ENCODE measurements at places on chromosomes 2 and 18. TPM values are rescaled to one million over a fixed set of nuclear protein-coding genes. Genes with fewer than 3 reads are reported as not detected.

Gene RRM2
- 523 TPM for total RNA-seq

Gene TBR1
- not detected for total RNA-seq

Gene C2orf78
- not detected for total RNA-seq

DNA sequence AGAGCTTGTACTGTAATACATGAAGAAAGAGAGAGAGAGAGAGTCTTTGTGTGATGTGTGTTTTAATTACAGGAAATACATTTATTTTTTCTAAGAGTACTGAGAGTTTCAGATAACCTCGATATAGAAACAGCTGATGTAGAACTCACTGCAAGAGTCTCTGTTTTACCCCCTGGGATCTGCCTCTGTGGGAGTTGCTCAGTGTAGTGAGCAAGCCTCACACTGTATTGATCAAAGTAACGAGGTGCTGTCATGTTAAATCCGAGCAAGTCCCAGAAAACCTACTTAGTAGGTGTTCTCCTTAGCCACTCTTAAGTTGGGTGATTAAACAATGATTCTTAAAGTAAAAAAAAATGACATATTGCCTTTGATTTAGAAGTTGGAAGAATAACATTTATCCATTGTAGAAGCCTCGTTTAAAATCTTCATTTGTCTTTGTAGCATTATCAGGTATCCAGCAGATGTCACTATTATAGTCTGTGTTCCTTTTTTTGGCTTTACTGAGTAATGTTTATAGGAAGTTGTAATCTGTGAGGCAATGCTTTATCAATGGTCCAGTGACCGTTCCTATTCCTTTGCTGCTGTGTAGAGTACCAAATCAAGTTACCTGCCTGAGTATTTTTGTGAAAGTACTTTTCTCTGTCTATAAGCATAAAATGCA, 219.0 kb downstream of the MYO3B start:
- no peak overlapping the region for H3K4me3 ChIP-seq
- no peaks in the 10 kb centered on the region for H3K4me1 ChIP-seq
- no peak overlapping the region for H3K27ac ChIP-seq
- no peaks in the 10 kb centered on the region for H3K36me3 ChIP-seq
- H3K27me3 ChIP-seq: peaks cover 20% of the 10 kb centered on the region

GRCh38 chr2:43648994-43649701, 12.1 kb downstream of the PLEKHH2 start:
- H3K36me3 ChIP-seq: no peaks in the 10 kb centered on the region
- peaks cover 4% of the 10 kb centered on the region for H3K27me3 ChIP-seq
- H3K27ac ChIP-seq: no peak overlapping the region
- DNase-seq: no peak
- H3K4me3 ChIP-seq: no peak overlapping the region

DNA sequence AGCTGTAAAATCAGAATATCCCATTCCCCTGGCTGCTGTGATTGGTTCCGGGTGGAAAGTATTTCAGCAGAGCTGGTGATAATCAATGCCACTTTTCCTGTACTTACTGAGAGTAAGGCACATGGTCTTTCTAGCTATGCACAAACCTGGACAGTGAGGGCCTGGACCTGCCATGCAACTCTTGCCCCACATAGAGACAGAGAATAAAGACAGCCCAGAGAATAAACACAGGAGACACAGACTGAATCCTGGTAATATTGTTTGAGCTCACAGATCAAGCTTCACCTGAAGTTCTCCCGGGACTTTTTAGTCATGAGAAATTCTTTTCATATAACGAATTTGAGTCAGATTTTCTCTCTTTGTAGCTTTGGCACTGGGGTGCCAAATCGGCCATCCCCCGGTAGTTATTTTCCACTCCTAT, 81.9 kb downstream of the ACAA2 start:
- no peak for DNase-seq
- no peaks in the 10 kb centered on the region for H3K4me1 ChIP-seq
- H3K27me3 ChIP-seq: no peaks in the 10 kb centered on the region
- no peak overlapping the region for H3K4me3 ChIP-seq
- no peak overlapping the region for H3K27ac ChIP-seq

Gene AQP12B
- total RNA-seq: not detected

- no peaks in the 10 kb centered on the region for H3K4me1 ChIP-seq
- H3K4me3 ChIP-seq: no peak overlapping the region
- no peak for DNase-seq
- no peaks in the 10 kb centered on the region for H3K36me3 ChIP-seq
These were observed 261.6 kb upstream of the FN1 start for GRCh38 chr2:215697496-215697895.

GRCh38 chr2:205596581-205596980, 85.7 kb upstream of the NRP2 start:
- no peaks in the 10 kb centered on the region for H3K27me3 ChIP-seq
- no peak overlapping the region for H3K27ac ChIP-seq
- no peak for DNase-seq
- no peaks in the 10 kb centered on the region for H3K36me3 ChIP-seq
- H3K4me1 ChIP-seq: no peaks in the 10 kb centered on the region
- H3K4me3 ChIP-seq: no peak overlapping the region

GRCh38 chr2:102436323-102436722, 13.4 kb downstream of the IL18RAP start:
- no peaks in the 10 kb centered on the region for H3K27me3 ChIP-seq
- H3K27ac ChIP-seq: peak overlapping the region; percentile 34
- H3K4me3 ChIP-seq: no peak overlapping the region
- peaks cover 30% of the 10 kb centered on the region for H3K4me1 ChIP-seq
- peaks cover 3% of the 10 kb centered on the region for H3K36me3 ChIP-seq
- DNase-seq: peak; percentile 54

Gene IL36A
- total RNA-seq: not detected

- H3K27ac ChIP-seq: no peak overlapping the region
- H3K4me3 ChIP-seq: no peak overlapping the region
- peaks cover 2% of the 10 kb centered on the region for H3K36me3 ChIP-seq
- DNase-seq: no peak
These were observed 899.3 kb downstream of the TRIB2 start for GRCh38 chr2:13616059-13616458.

DNA sequence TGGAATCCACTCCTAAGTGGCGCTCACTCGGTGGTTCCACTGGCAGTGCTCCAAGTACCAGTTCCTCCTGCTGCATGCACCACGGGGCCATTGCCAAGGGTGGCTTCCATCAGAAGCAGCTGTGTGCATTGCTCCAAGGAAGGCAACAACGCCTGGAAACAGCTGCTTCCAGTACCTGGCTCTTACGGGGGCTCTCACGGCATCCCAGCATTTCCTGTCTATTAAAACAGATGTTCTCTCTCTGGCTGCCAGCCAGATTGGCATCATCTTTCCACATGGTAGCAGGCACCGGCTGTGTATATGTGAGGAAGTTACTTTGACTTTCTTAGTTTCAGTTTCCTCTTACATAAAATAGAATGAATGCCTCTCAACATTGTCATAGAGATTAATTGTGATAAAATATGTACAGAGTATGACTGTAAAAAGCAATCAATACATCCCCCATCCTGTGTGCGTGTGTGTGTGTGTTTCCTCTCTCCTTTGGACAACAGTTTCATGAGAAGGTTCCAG, 84.9 kb downstream of the CMPK2 start:
- DNase-seq: peak; percentile 26
- no peak overlapping the region for H3K4me3 ChIP-seq
- H3K27ac ChIP-seq: no peak overlapping the region
- H3K36me3 ChIP-seq: no peaks in the 10 kb centered on the region
- H3K4me1 ChIP-seq: peaks cover 5% of the 10 kb centered on the region

Gene FOXD4L1
- not detected for total RNA-seq

Gene IFT172
- total RNA-seq: 8.2 TPM

DNA sequence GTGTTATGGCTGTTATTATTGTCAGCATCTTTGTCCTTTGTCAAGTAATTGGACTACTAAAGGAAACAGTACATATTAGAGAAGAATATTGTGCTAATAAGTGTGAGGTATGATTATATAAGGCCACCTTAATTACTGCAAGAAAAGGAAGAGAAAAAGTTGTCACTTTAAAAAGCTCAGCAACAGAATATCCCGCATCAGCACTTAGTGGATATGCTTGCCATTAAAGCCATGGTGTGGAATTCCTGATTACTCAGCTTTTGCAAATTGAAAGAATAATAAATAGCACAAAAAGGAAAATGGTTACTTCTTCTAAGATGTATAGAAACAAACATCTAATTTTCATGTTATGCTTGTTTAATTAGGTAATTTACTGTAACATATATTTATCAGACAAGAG, 347.5 kb downstream of the DPP10 start:
- H3K27me3 ChIP-seq: peaks cover 1% of the 10 kb centered on the region
- DNase-seq: no peak
- H3K36me3 ChIP-seq: no peaks in the 10 kb centered on the region
- no peak overlapping the region for H3K27ac ChIP-seq
- no peaks in the 10 kb centered on the region for H3K4me1 ChIP-seq
- no peak overlapping the region for H3K4me3 ChIP-seq

- no peak overlapping the region for H3K27ac ChIP-seq
- no peaks in the 10 kb centered on the region for H3K27me3 ChIP-seq
- DNase-seq: no peak
- no peak overlapping the region for H3K4me3 ChIP-seq
- H3K36me3 ChIP-seq: no peaks in the 10 kb centered on the region
- H3K4me1 ChIP-seq: no peaks in the 10 kb centered on the region
These were observed 153.3 kb downstream of the EML6 start for GRCh38 chr2:54876764-54877163.

DNA sequence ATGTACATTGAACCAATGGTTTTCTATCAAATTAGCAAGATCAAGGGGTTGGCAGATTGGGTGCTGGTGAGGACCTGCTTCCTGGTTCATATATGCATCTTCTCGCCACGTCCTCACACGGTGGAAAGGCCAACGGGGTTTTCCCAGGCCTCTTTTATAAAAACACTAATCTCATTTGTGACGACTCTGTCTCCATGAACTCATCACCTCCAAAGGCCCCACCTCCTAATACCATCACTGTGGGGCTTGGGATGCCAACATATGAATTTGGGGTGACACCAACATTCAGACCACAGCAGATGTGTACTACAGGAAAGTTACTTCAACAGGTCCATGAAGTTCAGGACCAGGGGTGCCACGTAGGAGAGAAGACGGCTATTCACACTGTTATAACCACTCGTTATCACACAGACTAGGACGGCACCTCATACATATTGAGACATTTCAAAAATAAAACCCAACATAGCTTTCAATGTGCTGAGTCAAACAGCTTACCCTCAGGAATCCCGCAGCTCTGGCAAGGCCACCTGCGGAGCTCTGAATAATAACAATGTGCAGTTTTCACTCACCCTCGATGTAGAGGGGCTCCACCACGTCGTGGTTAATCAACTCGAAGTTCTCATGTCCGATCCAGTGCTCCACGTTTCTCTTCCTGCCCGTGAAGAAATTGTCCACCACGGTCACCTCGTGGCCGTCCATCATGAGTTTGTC, 49.3 kb downstream of the UXS1 start:
- peak; percentile 80 for DNase-seq
- peaks cover 69% of the 10 kb centered on the region for H3K4me1 ChIP-seq
- H3K4me3 ChIP-seq: peak overlapping the region; percentile 53
- H3K36me3 ChIP-seq: peaks cover 38% of the 10 kb centered on the region
- H3K27ac ChIP-seq: peak overlapping the region; percentile 91

DNA sequence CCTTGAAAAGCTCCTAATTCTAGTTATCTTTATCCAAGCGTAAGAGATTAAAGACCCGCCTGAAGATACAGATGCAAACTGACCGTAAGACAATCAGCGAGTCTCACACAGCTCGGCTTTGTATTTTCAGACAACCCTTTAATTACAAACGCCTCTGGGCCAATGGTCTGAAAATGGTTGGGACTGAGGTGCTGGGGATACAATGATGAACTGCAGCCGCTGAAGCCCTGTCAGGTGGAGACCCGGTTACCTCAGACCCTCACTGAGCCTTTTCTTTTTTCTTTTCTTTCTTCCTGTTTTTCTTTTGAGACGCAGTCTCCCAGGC, 715 bp upstream of the CFAP36 start:
- H3K4me3 ChIP-seq: peak overlapping the region; percentile 99
- H3K36me3 ChIP-seq: peaks cover 5% of the 10 kb centered on the region
- no peaks in the 10 kb centered on the region for H3K27me3 ChIP-seq
- no peak for DNase-seq

Gene TMEM200C
- total RNA-seq: not detected

DNA sequence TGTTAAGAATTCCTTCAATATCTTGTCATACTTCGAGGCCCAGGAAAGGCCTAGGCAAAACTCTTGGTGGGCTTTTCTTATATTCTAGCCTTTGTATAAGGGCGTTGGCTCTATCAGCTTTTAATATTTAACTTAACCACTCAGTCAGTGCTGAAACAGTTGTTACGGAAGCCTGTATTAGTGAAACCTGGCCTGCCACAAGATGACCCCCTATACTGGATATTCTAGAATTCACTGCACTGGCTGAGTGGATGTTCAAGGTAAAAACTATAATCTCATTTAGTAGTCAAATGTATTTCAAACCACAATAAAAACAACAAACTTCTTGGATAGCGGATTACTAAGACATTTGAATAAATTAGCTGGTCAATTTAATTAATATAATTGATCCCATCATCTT, 91.7 kb upstream of the HNMT start:
- no peak overlapping the region for H3K4me3 ChIP-seq
- H3K36me3 ChIP-seq: no peaks in the 10 kb centered on the region
- H3K4me1 ChIP-seq: no peaks in the 10 kb centered on the region
- no peak for DNase-seq

DNA sequence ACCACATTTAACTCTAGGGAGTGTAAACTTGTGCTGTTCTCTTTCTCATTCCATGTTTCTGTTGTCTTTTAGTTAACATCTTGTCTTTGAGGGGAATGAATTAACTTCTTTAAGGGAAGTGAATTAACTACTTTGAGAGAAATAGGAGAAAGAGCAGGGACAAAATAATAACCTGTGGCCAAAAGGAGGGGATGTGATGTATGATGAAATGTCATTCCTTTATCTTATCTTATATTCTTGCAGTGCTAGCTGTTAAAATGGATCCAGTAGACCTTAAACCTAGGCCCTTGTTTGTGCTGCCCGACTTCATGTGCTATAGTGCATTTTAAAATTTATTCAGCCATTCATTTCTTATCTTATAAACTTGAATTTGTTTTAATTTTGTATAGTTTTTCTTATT, 18.4 kb downstream of the ABI2 start:
- H3K4me1 ChIP-seq: no peaks in the 10 kb centered on the region
- peaks cover 6% of the 10 kb centered on the region for H3K36me3 ChIP-seq
- no peak overlapping the region for H3K4me3 ChIP-seq
- no peak overlapping the region for H3K27ac ChIP-seq
- no peaks in the 10 kb centered on the region for H3K27me3 ChIP-seq
- DNase-seq: no peak

DNA sequence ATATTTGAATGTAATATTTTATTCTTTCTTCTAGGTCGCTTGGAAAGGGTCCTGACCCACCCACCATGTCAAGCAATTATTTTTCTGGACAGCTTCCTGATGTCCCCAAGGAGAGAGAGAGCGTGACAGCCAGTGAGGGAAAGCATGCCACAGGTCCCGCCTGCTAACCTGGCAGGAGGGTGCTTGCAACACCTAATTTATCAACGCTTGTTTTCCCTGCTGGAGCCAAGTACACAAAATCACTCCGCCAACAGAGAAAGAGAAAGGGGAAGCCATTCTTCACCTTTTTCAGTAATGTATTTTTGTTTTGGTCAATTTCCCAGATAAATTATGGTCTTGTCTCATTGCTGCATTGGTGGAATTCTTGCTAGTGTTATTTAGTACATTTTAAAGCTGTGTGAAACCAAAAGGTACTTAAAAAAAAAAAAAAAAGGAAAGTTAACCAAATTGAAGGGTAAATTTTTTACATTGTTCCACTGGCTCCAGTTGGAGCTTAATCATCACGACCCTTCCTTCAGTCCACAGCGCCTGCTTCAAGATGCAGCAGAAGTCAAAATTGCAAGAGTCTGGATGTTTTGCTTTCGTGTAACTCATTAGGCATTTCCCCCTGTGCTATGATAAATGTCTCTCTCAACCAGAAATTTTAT, 88.5 kb upstream of the COPS8 start:
- no peak for DNase-seq
- no peak overlapping the region for H3K4me3 ChIP-seq
- H3K36me3 ChIP-seq: no peaks in the 10 kb centered on the region
- no peak overlapping the region for H3K27ac ChIP-seq
- peaks cover 16% of the 10 kb centered on the region for H3K27me3 ChIP-seq
